ENCODE measurements at places on chromosomes 4 and X.

DNA sequence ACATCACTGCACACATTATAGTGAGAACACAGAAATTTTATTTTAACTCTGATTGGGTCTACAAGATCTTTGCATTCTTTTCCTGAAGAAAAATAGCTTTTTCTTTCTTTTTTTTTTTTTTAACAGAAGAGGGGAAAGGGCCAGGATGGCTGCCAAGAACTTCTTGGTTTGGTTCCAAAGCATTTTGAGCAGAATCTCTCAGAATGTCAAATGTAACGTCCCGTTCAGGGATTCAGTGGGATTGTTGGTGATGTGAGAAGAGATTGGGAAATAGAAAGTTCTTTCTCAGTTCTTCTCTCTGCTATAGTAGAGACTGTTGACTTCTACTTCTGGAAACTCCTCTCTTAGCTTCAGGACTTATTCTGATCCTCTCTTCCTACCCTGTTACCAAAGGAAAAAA is 70.9 kb upstream of the CBR4 start:
- no peak for DNase-seq

- no peak for DNase-seq
These were observed 1.1 kb downstream of the SLC9B2 start for GRCh38 chr4:103075435-103075893.

- DNase-seq = no peak
These were observed 30.1 kb upstream of the HGFAC start for GRCh38 chr4:3411676-3412075.

DNA sequence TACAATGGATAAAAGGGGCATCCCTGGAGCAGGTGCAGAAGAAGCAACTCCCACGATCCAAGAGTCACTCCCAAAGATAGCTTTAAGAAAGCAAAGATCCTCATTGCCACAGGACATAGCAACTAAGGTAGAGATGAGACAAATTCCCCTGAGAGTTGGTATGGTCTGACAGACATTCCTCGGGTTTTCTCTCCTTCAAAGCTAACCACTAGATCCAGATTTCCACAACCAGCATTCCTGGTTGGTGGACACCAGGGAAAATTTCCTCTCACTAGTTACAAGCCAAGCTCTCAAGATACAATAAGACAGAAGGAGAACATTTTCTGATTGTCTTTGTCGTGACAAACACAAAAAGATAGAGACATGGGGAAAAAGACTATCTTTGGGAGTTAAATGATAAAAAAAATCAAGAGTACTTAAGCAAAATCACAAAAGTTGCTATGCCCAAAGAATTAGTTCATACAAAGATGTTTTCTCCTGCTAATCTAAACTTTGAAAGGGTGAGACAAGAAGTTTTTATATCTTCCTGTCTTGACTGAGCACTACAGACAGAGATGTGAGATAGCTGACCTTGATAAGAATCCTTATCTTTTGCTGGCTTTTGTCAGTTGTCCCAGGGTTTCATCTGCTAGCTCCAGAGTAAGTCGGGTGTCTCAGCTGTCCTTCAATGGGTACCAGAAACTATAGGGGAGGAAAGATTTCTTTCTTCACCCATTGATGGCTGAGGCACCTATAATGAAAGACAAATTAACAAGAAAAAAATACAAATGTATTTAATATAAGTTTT is 200.5 kb downstream of the CENPC start:
- DNase-seq = no peak

DNA sequence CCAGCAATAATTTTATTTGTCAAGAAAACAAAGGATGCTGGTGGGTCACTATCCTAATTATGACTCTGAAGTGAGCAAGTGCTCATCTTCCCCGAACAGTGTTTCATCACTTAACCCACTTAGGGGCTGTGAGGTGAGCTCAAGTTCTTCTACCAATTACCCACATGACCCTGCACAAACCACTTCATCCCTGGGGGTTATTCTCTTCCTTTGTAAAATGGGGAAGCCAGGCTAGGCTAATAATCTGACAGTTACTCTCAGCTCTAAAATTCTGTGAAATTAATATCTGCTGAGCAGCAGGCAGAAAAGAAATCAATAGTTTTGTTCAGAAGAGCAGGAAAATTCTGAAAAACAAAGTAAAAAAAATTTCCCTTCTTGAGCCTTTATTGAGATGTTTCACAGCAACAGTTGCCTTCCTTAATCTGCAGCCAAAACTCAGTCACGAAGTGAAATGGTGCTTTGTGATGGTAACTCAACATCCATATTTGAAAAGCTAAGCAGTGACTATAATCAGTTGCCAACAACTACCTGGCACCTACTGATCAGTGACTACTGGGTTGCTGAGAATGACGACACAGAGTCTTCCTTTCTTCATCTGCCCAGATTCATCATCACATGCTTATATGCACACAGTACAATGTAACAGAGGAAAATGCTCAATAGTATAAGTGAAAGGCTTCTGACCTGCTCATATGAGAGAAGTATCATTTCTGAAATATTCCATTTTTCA is 24.1 kb downstream of the ATP8A1 start:
- DNase-seq = no peak

- no peak for DNase-seq
These were observed 1.5 kb downstream of the EVC start for GRCh38 chr4:5712517-5712916.
